ENCODE measurements at places on chromosomes 3 and 15. TPM values are rescaled to one million over a fixed set of nuclear protein-coding genes. Genes with fewer than 3 reads are reported as not detected.

GRCh38 chr15:95922431-95922830 lies 408.1 kb upstream of the NR2F2 start:
- no peak for DNase-seq

- no peak for DNase-seq
Measured at GRCh38 chr15:28994142-28994830, 108.5 kb downstream of the APBA2 start.

- DNase-seq = no peak
Measured at GRCh38 chr15:76939715-76940114, 8.2 kb downstream of the RCN2 start.

GRCh38 chr3:170475092-170475685 lies 56.5 kb downstream of the CLDN11 start:
- DNase-seq = no peak

- DNase-seq = no peak
Measured at GRCh38 chr3:126682009-126682408, 22.0 kb upstream of the CHCHD6 start.

GRCh38 chr15:26771168-26771567 lies 1.7 kb downstream of the GABRB3 start:
- peak; percentile 18 for DNase-seq

DNA sequence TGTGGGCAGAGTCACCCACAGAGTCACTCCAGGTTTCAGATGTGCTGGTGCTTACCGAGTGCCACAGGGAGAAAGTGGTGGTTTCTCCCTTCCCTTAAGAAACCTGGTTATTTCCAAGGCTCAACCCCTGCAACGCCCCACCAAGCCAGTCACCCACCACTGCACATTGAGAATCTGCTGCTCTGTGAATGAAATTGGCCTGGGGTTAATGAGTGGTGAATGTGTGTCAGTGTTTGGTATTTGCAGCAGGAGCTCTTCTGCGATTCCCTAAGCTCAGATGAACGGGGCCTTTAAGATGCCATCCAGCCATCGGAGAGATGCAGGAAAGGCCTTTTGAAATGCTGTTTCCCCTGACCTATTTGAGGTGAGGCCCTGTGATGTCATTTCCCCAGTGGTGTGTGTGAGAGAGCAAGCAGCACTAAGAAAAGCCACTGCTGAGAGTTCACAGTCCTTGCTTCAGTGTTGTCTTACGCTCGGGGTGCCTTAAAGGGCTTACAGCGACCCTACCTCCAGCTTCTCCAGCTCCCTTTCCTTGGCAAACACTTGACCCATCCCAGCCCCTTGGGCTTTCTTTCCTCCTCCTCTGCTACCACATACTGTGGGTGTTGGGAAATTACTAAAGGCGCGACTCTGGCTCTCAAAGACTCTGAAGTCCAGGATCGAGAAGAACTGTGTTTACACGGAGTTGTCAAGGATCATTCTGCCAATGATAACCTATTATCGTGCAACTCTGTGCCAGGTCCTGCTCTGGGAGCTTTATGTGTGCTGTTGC lies 68.9 kb downstream of the SMAD3 start:
- peak; percentile 40 for DNase-seq

- DNase-seq = no peak
Measured at GRCh38 chr3:88019024-88019423, 39.8 kb downstream of the CGGBP1 start.

DNA sequence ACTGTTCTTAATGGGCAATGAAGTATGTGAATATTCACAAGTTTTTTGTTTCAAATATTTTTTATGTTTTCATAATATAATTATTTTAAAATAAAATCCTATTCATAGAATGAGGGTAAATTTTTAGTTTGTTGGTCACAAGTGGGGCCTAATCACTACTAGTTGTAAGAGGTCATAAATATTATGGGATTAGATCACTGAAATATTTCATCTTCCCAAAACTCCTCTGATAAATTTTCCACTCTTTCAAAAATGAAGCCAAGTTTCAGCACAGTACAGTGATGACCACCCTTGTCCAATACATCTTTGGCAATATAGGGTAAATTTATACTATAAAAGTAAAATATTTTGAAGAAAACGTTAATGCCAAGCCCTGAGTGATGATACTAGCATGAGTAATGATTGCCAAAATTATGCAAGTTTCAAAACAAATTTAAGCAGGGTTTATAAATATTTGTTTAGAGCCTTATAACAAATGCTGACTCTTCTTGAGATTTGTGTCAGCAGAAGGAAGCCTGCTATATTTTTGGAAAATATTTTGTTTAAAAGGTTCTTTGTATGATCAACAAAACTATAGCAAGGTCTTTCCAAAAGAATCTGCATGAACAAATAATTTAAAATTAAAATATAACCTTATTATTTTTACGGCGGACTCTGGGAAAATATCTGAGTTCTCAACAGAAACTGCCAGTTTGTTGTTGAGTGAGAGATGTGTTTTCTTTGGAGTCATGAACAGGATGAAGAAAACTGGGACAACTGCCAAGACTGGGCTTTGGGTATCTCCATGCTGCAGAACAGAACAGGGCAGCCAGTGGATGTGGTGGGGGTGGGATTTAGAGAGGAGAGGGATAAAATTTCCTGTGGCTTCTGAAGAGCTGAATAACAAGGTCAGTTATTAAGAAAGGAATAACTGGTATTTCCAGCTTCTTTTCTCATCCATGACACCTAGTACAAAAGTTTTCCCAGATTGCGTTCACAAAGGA lies 17.9 kb upstream of the TM4SF1 start:
- DNase-seq = no peak

- DNase-seq = no peak
Measured at GRCh38 chr3:94099311-94099710, 36.5 kb downstream of the NSUN3 start.

DNA sequence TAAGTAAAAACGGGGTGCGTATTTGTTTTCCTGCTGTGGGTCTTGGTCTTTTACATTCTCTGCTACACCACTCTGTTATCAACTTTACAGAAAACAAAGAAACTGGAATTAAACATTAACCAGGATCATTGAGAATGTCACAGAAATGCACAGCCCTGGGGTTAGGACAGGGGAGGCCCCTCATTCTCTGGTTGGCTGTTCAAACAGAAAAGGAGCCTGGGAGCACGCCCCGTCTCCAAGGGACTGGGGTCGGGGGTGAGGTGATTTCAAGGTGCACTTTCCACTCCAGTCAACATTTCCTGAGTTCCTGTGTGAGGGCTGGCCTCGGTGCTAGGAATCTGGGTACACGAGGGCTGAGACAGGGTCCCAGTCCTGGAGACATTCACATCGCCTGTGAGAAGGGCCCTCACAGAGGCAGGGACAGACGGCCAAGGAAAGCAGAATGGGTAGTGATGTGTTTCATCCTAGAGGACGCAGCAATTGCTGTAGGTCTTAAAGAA lies 30.3 kb downstream of the CPN2 start:
- DNase-seq = no peak

DNA sequence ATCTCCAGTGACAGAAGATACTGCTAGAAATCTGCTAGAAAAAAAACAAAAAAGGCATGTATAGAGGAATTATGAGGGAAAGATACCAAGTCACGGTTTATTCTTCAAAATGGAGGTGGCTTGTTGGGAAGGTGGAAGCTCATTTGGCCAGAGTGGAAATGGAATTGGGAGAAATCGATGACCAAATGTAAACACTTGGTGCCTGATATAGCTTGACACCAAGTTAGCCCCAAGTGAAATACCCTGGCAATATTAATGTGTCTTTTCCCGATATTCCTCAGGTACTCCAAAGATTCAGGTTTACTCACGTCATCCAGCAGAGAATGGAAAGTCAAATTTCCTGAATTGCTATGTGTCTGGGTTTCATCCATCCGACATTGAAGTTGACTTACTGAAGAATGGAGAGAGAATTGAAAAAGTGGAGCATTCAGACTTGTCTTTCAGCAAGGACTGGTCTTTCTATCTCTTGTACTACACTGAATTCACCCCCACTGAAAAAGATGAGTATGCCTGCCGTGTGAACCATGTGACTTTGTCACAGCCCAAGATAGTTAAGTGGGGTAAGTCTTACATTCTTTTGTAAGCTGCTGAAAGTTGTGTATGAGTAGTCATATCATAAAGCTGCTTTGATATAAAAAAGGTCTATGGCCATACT lies 4.0 kb downstream of the B2M start:
- DNase-seq = peak; percentile 11

DNA sequence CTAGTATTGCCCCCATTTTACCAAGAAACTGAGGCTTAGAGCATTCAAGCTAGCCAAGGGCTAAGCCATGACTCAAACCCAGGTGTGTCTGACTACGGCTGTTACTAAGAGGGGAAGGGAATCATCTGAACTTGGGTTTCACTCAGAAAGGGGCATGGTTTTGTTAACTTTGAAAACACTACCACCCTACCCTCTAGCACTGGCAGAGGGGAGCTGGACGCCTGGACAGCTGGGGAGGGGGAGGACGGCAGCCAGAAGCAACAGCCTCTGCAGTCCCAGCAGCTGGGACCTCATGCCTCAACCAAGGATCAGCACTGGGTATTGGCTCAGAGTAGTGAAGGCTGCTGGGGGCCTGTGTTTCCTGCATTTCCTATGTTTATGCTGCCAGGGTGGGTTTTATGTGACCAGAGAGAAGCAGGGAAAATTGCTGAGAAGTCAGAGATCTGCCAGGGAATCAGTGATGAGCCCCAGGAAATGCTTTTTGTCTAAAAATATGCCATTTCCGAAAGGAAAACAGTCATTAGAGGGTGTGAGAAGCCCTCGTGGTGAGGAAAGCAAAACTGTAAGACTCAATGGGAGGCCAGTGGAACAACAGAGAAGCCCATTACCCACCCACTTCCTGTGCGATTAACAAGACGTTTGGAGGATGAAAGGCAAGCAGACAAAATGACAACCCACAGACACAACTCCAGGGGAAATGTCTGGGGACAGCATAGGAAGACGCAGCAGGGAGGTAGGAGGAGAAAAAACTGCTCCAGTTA lies 41.2 kb downstream of the LIPC start:
- DNase-seq = no peak

DNA sequence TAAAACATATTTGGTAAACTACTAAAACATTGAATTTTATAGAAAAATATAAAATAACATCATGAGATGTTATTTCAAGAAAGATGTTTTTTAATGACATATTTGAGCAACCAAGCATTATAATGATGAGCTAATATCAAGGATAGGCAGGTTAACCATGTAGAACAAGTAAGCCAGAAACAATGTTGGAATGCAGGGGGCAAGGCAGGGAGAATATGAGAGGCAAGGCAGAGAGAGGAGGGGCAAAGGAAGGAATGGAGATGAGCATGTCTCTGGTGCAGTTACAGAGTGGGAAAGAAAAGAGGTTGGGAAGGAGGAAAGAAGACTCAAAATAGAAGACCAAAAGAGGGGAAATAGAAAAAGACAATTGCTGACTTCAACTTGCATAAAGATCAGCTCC lies 390.4 kb downstream of the MCTP2 start:
- no peak for DNase-seq

- no peak for DNase-seq
Measured at GRCh38 chr3:64144241-64144900, 80.9 kb downstream of the PRICKLE2 start.

DNA sequence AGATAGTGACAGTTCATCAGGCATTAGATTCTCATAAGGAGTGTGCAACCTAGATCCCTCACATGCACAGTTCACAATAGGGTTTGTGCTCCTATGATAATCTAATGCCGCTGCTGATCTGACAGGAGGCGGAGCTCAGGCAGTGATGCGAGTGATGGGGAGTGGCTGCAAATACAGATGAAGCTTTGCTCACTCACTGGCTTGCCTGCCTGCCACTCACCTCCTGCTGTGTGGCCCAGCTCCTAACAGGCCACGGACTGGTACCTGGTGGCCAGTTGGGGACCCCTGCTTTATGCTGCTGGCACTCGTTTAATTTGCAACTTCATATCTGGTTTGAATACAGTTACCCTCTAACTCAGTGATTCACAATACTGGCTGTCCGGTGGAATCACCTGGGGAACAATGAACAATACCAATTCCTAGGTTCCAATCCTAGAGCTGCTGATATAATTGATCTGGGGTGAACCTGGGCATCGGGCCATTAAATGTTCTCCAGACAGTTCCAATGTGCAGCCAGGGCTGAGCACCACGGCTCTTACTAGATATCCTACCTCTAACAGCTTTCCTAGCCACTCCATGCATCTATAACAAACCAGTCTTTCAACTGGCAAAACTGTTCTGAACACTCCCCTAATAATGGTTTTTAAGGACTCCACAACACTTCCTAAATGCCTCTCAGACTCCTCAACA lies 131.4 kb downstream of the ATP1B3 start:
- no peak for DNase-seq

GRCh38 chr15:52645916-52646315 lies 33.3 kb downstream of the ATOSA start:
- DNase-seq = no peak

- DNase-seq = no peak
Measured at GRCh38 chr3:76039431-76039830, 254.1 kb upstream of the ZNF717 start.

Gene ONECUT1
- 1.5 TPM for total RNA-seq

Gene COLQ
- total RNA-seq = 1.5 TPM

Gene MESP2
- total RNA-seq = not detected

Gene CCR3
- total RNA-seq = not detected

Gene PLSCR4
- 0.71 TPM for total RNA-seq

Gene EPM2AIP1
- total RNA-seq = 27.4 TPM

Gene WDR93
- total RNA-seq = 0.51 TPM

Gene OR5K3
- not detected for total RNA-seq

Gene GOLGA6L10
- 1.3 TPM for total RNA-seq

Gene GOLGA6A
- total RNA-seq = 0.59 TPM

Gene KIF7
- 15.7 TPM for total RNA-seq

Gene UQCC5
- 2.4 TPM for total RNA-seq

Gene TM6SF1
- total RNA-seq = not detected

Gene A4GNT
- not detected for total RNA-seq

Gene P2RY14
- not detected for total RNA-seq

Gene PCYT1A
- total RNA-seq = 24.6 TPM

Gene ANKUB1
- total RNA-seq = not detected

Gene SLC28A1
- not detected for total RNA-seq

Gene KLHL6
- 0.09 TPM for total RNA-seq

Gene SLC12A1
- total RNA-seq = not detected

Gene GMNC
- total RNA-seq = not detected

Measured in neural progenitor cell (in vitro differentiated cells).